ENCODE measurements at places on chromosomes 6 and 20.

- no peak for DNase-seq
Measured at GRCh38 chr6:133641104-133641503, 247.8 kb upstream of the TCF21 start.

- no peak for DNase-seq
Measured at GRCh38 chr20:25487306-25487705, 79.8 kb downstream of the GINS1 start.

- no peak for DNase-seq
Measured at GRCh38 chr6:15887491-15888461, 224.9 kb upstream of the DTNBP1 start.

DNA sequence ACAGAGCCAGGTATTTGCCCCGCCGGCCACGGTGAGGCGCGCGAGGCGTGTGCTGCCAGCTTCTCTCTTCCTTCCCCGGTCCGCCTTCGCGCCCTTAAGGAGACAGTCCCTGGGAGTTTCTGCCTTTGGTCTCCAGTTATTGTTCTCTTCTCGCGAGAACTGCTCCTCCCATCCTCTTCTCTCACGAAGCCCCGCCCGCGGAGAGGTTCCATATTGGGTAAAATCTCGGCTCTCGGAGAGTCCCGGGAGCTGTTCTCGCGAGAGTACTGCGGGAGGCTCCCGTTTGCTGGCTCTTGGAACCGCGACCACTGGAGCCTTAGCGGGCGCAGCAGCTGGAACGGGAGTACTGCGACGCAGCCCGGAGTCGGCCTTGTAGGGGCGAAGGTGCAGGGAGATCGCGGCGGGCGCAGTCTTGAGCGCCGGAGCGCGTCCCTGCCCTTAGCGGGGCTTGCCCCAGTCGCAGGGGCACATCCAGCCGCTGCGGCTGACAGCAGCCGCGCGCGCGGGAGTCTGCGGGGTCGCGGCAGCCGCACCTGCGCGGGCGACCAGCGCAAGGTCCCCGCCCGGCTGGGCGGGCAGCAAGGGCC lies at the start of gene MAPK14:
Gene MAPK14 (plus strand): TSS at position 308 of the 587 bp plus-strand sequence. CDS start 350 bp downstream, outside the sequence.
- DNase-seq = peak; percentile 99

DNA sequence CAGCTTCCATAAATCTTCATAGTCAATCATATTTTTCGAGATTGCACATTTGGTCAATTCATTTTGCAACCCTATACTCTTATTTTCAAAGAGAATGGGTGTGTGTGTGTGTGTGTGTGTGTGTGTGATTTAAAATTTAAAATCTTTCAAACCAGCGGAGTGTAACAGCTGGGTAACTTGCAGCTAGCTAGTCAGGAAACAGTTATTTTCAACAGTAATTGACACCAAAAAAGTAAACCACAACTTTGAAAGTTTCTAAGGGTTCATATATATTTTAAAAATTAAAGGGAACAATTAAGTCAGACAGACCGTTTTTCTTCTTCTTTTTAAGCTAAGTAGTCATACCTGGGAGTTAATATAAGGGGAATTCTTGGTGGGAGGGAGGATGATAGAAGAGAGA lies 57.0 kb downstream of the PRR18 start:
- no peak for DNase-seq

GRCh38 chr20:35562541-35563110 lies 20.7 kb downstream of the ERGIC3 start:
- no peak for DNase-seq

DNA sequence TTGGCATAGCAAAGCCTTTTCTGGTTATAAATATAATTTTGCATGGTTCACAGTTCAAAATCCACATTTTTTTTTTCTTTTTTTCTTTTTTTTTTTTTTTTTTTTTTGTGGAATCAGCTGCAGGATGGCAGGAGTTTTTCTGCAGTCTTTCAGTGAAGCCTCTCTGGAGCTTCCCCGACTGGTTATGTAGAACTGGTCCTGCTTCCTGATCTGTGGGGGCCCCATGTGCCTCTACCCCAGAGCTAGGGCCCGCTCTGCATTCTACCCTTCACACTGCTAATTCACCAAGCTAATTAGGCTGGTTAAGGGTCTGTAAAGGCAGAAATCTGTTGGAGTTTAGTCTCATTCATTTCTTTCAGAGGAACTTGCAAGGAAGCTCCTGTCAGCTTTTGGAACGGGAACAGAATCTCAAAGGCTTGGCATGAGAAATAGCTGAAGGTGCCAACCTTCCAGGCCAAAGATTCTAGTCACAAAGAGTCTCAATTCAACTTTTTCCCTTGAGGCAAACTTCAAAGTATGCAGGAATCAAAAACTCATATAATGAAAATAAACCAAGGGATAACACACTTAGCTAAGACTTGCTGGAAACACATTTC lies 45.5 kb downstream of the HMGN3 start:
- no peak for DNase-seq

DNA sequence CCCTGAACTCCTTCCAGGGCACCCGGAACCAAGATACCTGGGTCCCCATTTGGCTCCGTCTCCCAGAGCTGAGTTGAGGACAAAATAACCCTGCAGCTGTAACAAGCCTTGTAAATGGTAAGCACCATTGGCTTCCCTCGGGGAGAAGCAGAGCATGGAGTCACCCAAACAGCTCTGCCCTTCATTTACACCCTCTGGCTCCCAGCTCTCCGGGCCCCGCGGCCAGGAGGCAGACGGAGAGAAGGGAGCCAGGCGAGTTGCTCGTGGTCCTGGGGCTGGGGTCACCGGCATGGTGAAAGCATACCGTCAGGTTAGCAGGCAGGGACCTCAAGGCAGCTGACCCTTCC lies 2.1 kb downstream of the TFEB start:
- DNase-seq = no peak

- DNase-seq = no peak
Measured at GRCh38 chr6:2619651-2620050, 131.1 kb downstream of the MYLK4 start.

DNA sequence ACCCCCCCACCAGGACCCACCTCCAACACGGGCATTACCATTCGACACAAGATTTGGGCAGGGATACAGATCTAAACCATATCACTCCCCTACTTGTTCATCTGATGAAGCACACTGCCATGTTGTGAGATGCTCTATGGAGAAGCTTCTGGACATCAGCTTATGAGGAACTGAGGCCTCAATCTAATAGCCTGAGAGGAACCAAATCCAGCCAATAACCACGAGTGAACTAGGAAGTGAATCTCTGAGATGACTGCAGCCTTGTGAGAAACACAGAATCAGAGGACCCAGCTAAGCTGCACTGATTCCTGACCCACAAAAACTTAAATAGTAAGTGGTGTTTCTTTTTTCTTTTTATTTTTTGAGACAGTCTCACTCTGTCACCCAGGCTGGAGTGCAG lies 21.6 kb upstream of the ZBTB2 start:
- DNase-seq = no peak

DNA sequence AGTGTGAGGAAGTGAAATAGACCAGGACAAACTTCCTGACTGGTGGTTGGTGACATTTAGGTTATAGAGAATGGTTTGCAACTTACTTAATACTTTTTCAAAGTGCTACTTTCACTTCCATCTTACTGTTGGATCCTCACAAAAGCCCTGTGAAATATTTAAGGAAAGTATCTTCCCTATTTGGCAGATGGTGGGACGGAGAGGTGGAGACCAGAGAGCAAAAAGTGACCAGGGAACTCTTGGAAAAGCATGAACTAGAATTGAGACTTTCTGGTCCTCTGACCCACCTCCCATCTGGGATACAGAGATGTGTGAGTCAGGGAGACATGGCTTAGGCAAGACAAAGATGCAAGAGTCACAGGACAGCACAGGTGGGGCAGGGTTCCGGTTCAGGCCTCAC lies 3.0 kb downstream of the TRIM10 start:
- no peak for DNase-seq

DNA sequence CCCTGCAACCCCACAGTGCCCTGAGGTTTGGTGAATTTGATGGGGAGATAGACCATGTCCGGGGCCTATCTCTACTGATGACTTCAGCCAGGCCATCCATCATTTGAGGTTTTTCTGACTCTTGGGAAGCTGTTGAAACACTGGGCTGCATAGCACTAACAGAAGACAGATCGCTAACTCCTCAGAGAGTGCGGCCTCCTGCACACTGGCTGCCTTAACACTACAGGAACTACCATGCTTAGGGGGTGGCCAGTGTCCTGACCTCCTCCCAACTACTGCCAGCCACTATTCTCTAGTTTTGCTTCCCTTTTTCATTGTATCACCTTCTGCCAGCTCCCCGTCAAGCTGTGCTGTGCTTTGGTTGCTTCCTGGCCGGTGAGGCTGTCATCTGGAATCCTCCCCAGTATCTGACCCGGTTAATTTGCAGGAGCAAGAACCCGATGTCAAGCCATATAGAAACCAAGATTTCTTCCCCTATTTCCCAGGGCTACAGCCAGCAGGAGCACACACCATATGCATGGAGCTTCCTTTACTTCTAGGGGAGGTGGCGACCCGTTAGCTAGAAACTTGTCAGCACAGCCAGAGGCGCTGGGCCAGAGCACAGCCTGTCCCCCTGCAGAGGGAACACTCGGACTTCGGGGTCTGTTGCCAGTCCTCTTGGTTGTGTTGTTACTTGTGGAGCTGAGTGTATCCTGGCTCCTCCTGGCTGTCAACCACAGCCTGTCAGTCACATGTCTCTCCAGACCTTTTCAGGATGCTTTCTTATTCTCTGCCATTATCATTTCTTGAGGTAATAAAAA lies 57.3 kb upstream of the TRAF3IP2 start:
- DNase-seq = no peak

DNA sequence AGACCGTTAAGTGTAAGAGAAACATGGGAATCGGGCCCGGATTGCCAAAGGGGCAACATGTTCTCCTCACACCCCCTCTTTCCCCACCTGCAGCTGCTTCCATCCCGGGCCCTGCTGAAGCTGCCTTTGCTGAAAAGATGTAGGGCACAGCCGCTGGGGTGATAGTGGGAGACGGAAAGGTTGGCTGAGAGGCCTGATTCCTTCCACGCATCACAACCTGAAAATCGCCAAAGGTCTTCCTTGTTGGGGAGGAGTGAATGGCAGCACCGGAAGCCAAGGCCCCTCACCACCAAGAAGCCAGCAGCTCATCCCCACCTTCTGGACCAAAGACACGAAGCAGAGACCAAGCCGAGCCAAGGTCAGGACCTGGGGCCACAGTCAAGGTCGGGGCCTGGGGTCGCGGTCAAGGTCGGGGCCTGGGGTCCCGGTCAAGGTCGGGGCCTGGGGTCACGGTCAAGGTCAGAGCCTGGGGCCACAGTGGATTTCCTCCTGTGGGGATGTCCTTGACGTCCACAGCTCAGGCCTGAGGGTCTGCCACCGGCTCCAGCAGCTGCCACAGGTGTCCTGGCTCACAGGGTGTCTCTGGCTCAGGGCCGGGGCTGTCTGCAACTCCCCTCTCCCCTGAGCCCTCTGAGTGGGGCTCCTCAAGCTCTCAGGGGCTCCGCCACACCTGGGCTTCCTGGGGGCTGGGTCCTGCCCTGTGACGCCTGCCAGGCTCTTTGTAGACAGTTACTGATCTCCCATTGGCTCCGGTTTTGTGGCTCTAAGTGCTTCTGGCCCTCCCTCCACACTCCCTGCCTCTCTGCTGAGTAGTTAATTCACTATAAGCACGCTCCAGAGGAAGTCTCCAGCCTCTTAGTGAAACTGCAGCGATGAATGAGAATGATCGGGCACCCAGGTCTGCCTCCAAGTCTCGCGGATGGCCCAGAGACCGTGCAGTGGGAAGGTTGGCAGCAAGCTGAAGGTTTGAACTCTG lies 5.5 kb upstream of the CHRNA4 start:
- DNase-seq = peak; percentile 90

DNA sequence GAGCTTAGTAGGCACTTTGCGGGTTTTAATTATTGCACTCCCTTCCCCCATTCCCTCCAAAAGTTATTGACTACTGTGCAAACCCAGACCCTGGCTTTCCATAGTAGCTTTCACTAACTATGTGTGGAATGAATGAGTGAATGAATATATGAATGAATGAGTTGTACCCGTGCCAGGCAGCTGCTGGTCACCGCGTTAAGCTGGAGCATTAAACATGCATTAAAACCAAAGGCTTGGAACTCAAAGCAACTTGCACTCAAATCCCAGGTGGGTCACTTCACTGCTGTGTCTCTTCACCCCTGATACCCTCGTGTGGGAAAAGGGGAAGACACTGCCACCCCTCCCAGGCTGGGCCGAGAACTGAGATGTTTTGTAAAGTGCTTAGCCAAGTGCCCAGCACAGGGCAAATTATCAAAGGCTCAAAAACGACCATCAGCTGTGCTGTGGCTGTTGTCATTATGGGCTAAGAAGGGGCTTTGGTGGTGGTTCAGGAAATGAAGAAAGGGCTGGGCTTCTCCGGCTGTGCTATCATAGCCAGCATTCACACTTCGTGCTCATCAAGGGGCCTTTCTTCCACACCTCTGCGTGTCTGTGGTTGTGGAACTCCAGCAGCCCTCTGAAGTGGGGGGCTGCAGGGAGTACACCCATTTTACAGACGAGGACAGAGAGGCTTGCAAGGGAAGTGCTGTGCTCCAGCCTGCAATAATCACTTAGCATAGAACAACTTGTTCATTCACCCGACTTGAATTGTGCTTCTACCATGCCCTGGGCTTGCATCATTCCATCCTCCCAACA lies 60.2 kb upstream of the STX16 start:
- no peak for DNase-seq

- no peak for DNase-seq
Measured at GRCh38 chr20:46849269-46849668, 45.4 kb upstream of the EYA2 start.
